Urinary bladder (tissue), 4 donors: ENCODE measurements at places on chromosomes 6 and 20. TPM values are rescaled to one million over a fixed set of nuclear protein-coding genes. Genes with fewer than 3 reads are reported as not detected.

FHL5 gene
- 3.0 TPM for total RNA-seq

TAGAP gene
- total RNA-seq, result 2.5 TPM

RIPOR3 gene
- 8.2 TPM for total RNA-seq

SLC12A5 gene
- total RNA-seq, result 0.69 TPM

CD93 gene
- 72.8 TPM for total RNA-seq

PNLDC1 gene
- not detected for total RNA-seq

BPIFA1 gene
- not detected for total RNA-seq

AIF1 gene
- 42.6 TPM for total RNA-seq

GUCA1A gene
- 2.5 TPM for total RNA-seq

DNA sequence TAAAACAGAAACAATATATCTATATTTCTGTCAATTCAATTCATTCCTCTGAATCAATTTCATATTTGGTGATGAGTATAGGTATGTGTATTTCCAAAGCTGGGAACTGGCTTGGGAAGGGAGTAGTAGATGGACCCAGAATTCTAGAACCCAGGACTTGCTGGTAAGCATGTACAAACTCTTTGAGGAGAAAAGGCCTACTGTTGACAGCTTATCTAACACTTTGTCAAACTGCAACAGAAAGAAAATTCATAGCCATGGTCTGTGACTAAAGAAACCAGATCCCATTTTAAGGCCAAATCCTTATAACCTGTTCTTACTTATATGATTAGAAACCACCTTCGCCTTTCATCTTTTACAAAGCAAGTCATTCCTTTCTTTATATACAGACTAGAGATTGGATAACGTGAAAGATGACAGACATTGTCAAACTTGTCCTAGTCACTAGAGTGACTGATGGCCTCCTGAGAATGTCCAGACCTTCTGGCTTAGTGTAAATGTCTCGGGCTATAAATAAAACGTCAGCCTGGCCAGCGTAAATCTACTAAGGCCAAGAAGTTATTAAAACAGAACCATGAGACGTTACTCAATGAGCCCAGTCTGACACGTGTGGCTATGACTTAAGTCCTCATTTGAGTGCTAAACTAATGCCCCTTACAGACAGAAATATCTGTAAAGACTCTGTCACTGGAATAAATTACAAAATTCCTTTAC, 152.3 kb downstream of the ALDH8A1 start:
- no peak for DNase-seq

DNA sequence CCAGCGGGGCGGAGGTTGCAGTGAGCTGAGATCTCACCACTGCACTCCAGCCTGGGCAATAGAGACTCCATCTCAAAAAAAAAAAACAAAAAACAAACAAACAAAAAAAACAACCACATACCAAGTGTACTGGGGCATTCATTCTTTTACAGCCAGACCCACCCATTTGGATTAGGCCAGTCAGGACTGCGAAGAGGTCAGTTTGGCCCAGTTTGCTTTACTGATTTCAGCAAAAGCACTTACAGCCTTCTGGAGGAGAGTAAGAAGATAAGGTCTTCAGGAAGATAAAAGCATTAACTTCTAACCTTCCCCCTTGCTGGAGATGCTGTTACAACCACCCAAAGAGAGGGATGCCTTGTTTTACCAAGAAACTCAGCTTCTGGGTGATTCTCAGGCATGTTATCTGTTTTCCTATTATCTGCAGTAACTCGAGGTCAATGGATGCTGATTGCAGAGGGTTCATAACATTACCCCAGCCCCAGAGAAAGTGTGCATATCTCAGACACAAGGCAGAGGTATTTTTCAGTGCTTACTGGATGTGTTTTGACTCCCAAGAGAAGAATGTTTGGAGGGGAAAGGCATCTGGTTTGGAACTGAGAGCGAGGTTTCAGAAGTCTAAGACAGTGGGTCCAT, 118.9 kb downstream of the RIN2 start:
- DNase-seq, result no peak

DNA sequence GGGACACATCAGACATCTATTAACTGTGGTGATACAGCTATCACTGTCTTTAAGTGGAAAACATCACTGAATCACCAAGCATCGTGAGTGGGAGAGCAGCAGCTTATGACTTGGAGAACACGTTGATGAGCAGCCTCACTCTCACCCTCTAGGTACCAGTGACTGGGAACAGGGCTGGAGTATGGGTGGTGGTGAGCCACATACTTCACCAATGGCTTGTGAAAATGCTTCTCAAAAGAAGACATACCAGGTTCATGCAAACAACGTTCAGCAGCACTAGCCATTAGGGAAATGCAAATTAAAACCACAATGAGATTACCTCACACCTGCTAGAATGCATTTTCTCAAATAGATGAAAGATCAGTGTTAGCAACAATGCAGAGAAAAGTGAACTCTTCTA, 25.3 kb downstream of the SNX5 start:
- DNase-seq, result no peak

DNA sequence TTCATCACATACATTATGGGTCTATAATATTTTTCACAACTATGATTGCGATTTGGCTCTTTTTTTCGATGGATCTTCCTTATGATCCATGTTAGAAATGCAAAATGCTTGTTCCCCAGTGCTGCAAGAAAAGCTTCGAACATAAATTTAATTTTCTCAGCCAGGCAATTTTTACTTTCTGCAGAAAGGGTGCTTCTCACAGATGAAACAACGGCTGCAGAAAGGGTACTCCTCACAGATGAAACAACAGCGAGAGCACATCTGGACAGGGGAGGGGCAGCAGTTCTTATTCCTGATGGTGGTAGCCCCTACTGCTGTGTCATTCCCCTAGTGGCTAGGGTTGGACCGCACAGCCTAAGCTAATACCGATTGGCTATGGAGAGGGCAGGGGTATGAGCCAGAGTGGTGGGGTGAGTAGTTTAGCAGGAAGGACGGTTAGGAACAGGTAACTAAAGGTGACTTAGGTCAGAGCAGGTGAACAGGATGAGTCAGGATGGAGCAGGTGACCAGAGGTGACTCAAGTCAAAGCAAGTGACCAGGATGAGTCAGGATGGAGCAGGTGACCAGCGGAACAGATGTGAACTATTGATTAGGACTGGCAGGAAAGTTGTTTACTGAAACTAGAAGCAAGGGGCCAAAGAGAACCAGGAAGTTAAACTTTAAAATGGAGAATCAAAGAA, 13.4 kb upstream of the TREML4 start:
- DNase-seq, result no peak

DNA sequence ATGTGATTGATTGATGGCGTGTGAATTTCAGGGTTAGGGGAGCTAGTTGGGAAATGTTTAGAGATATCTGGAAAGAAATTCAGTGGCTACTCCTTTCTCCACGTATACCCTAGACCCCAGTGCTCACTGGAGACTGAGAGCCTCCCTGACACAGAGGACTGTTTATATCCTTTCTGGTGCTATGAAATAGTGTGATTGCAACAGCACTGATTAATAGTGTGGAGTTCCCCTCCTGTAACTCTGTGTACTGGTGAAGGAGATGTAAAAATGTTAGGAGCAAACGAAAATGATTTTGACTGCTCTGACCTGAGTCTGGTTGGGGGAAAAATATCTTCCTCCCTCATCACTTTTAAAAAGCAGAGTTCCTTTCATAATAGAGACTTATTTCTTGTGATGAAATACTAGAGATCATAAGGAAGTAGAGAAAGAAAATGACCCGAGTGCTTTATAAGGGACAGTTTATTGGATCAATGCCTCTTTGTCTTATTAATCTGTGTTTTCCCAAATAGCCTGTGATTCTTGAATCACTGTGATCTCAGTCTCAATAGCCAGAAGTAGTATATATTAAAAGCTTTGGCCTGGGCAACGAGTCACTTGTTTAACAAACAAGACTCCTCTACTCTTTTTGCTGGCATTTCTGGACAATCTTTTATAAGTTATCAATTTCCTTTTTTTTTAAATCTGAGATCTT, 92.3 kb downstream of the RNF182 start:
- DNase-seq, result no peak

DNA sequence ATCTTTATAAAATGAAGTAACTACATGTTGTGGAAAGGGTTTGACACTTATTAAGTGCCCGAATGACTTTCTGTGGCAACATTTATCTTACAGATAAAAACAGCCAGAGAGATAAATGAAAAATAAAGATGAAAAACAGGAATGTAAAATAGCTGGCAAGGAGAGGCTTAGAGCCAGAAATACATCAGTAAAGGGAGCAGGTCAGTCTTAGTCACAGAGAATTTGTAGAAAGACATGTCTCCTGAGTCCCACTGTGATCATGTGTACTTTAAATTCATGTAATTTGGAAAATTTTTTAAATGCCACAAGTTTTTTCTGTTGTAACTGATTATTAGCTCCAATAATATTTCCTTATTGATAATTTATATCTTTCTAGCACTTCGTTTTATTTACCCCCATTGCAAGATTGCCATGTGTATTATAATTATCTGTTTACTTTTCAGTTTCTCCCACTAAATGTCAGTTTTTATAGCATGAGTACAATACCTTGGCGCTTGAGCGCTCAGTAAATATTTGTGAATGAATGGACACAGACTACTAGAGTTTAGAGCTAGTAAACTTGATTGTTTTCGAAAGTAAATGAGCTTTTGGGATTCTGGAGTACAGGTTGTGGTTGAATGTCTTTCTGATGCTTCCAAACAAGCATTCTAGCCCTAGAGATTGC, 15.2 kb downstream of the TAB2 start:
- DNase-seq, result no peak
